ENCODE measurements at places on chromosomes 7 and 10.

DNA sequence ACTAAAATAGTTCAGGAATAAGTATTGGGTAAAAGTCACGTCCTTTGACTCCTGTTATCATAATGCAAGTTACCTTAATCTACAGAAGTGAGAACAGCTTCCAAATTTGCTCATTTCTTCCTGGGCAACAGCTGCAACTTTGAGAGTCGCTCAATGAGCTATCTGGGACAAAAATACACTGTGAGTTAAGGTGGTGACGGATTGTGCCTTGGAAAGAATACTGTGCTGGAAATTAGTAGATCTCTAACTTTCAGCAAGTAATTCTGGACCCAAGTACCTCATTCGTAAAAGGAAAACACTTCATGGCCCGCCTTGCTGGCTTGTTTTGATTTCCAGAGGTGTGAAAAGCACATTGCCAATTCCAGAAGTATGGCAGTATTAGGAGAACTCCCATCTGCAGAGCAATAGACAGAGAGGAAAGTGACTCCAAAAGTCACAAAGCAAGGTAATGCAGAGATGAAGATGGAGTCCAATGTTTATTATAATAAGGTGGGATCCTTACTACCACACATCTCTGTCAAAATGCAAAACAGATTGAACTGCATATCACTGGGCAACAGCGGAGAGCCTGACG lies 626.0 kb downstream of the SORCS3 start:
- DNase-seq = no peak

- no peak for DNase-seq
Observed at GRCh38 chr10:43953672-43954071, 305.0 kb upstream of the ZNF32 start.

DNA sequence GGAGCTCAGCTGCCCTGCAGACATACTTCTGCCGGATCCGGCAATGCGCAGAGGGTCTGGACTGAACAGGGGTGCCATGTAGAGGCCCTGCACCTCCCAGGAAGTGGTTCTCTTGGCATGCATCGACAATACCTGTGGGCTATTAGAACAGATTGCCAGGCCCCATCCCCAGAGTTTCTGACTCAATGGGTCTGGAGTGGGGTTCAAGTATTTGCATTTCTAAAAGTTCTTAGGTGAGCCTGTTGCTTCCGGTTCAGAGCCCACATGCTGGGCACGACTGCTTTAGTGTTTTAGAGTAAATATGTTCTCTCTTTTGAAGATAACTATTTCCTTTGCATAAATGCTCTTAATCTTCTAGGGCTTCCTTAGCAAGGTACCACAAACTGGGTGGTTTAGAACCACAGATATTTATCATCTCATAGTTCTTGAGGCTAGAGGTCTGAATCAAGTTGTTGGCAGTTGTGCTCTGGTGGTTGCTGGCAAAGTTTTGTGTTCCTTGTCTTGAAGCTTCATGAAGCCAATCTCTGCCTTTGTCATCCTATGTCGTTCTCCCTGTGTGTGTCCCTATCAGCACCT lies 435.5 kb downstream of the TCERG1L start:
- DNase-seq = no peak

DNA sequence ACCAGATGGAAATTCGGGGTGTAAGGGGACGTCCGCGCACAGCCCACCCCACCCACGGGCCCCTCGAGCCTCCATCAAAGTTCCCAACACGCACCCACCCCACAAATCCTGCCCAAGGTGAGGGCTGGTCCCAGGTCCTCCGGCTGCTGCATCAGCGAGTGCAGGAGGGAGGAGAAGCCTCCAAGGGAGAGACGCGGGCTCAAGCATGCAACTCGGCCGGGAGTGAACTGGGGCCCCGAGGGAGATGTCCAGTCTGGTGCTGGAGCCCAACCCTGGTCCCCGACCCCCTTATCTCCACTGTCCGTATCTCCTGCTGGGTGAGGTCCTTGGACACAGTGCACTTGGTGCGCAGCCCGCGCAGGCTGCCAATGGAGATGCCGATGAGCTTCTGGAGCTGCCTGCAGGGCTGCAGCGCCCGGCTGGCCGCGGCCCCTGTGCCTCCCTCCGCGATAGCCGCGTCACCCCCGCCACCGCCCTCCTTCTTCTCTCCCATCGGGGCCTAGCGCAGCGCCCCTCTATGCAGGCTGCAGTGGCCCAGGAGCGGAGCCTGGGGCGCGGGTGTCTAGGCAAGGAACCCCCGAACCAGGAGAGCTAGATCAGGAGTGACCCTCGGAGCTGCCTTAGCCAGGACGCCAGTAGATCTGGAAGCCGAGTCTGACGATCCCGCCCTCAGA lies 489.2 kb downstream of the ZNF33B start:
- DNase-seq = no peak

- no peak for DNase-seq
Observed at GRCh38 chr7:87875151-87876039, 765 bp downstream of the SLC25A40 start.

DNA sequence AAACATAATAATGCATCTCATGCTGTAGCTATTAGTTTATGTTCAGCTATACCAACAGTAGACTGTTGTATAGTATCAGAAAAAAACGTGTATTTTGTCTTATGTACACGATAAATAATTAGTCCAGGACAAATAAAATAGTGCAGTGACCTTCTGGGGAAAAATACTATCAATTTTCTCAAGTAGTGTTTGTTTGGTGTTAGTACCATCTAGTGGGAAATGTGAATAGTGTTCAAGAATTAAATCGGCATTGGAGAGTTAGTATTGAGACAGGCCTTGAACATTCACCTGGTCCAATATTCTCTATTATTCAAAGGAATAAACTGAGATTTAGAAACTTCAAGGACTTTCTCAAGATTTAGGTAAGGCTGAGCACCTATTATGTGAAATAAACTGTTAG lies 21.7 kb upstream of the OR2A5 start:
- no peak for DNase-seq

GRCh38 chr7:148802101-148802493 lies 82.0 kb downstream of the EZH2 start:
- DNase-seq = no peak

GRCh38 chr7:112986256-112987031 lies 100.2 kb downstream of the GPR85 start:
- no peak for DNase-seq

DNA sequence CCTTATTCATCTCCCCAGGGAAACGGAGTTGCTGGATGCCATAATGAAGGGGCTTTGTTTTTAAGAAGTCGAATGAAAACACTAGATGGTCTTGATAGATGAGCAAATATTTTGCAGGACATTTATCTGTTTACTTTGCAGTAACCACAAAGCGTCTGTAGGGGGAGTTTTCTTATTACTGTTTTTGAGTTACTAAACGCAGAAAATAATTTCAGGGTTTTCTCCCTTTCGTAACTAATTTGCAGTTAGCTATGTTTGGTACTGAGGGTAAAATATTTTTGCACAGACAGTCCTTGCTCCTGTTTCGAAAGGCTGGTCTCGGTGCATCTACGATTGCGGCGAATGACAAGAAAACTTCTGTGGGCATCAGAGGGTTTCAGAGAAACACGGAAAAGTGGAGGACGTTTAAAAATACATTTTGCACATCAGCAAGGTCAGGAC lies 505.6 kb upstream of the MKI67 start:
- no peak for DNase-seq

DNA sequence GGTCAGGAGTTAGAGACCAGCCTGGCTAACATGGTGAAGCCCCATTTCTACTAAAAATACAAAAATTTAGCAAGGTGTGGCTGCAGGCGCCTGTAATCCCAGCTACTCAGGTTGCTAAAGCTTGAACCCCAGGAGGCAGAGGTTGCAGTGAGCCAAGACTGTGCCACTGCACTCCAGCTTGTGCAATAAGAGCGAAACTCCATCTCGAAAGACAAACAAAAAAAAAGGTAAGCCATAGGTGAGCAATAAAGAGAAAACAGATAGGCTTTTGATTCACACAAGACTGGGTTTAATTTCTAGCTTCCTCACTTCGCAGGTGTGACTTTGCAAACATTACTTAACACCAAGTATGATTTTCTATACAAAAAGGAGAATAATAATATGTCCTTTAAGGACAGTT lies 72.3 kb upstream of the ACBD5 start:
- no peak for DNase-seq

DNA sequence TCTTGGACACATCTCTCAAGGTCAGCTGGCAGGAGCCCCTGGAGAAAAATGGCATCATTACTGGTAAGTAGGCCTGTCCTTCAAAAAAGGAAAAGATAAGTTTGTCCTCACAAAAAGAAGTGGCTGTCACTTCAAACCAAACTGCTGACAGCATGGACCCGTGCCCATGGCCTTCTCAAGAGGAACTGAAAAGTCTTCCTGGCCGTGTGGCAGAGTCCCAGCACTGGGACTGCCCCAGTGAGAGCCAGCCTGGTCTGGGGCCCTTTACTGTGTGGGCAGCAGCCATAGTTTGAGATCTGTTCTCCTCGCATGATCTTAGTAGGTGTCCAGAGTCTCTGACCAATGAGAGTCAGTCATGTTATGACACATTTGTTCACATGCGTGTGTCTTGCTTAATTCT lies 614.2 kb upstream of the FOXK1 start:
- no peak for DNase-seq

GRCh38 chr7:140674899-140675701 lies 2.4 kb downstream of the ADCK2 start:
- no peak for DNase-seq

GRCh38 chr7:42736931-42737330 lies 174.9 kb downstream of the C7orf25 start:
- DNase-seq = no peak

GRCh38 chr10:121064491-121064890 lies 213.3 kb downstream of the WDR11 start:
- no peak for DNase-seq

DNA sequence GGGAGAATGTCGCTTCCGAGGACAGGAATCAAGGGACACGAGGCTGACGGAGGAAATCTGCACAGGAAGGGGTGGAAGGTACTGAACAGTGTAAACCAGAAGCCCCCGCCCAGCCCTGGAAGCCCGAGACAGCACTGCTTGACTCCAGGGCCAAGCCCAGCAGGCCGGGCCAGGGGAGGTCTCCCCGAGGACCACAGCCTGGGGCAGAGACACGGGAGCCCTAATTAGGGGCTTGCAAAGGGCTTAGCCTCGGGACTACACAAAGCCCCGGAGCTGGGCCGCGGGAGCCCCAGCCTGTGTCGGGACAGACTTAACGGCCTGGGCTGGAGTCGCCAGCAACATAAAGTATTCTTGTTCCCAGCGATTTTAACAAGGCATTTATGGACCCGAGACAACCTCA lies 50.8 kb downstream of the OAT start:
- no peak for DNase-seq

- DNase-seq = no peak
Observed at GRCh38 chr7:144842377-144842851, 6.6 kb upstream of the TPK1 start.

DNA sequence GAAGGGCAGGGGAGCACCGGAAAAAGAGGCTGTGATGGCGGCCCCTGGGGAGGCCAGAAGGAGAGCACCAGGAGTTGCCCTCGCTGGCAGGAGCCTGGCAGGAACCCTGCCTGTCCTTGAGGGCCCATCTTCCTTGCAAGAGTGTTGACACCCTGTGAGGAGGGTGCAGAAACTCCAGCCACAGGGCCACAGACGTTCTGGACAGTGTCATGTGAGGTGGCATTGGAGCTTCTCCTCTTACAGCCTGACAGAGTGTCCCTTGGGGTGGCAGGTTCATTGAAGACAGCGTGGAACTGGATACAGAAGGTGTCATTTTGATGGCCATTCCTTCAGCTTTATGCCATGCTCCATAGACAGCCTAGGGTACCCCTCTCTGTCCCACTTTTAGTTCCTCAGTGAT lies 54.2 kb downstream of the RBM20 start:
- no peak for DNase-seq

- DNase-seq = no peak
Observed at GRCh38 chr10:5136468-5137087, 42.4 kb downstream of the AKR1C3 start.

- no peak for DNase-seq
Observed at GRCh38 chr10:120342115-120342714, 114.8 kb upstream of the PLPP4 start.

DNA sequence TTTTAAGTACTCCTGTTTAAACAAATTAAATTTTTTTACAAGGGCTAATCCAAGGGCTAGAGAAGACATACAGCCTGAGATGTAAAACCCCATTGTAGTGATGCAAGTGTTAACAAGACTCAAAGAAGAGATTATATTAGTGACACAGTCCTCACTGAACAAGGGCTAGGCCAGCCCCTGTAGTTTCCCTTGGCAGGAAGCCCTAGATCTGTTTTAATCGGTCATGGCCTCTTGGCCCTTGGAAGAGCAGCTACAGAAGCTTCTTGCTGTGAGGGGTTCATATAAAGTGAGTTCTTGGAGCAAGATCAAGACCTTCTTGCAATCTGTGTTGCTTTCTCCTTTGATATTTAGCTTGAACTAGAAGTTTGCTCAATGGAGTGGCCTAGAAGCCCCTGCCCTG lies 1339.4 kb downstream of the XPNPEP1 start:
- no peak for DNase-seq

DNA sequence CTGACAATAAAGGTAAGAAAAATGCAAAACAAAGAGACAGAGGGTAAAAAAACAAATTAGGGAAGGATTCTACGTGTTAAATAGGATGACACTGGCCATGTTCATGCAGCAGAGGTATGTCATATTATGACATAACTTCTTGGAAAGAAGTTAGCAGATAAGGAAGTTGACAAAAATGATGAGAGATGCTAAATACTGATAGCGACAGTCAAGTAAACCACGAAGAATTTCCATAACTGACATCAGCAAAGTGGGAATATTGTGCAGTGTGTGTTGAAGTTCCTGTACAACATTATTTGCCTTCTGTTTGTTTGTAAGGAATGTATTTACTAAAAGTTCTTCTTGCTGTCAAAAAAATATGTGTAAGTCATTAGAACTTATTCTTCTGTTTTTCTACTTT lies 29.5 kb downstream of the MDH2 start:
- no peak for DNase-seq

GRCh38 chr7:97732565-97733275 lies 834 bp downstream of the TAC1 start:
- no peak for DNase-seq

- DNase-seq = no peak
Observed at GRCh38 chr10:62083412-62084267, 182.1 kb downstream of the ARID5B start.

DNA sequence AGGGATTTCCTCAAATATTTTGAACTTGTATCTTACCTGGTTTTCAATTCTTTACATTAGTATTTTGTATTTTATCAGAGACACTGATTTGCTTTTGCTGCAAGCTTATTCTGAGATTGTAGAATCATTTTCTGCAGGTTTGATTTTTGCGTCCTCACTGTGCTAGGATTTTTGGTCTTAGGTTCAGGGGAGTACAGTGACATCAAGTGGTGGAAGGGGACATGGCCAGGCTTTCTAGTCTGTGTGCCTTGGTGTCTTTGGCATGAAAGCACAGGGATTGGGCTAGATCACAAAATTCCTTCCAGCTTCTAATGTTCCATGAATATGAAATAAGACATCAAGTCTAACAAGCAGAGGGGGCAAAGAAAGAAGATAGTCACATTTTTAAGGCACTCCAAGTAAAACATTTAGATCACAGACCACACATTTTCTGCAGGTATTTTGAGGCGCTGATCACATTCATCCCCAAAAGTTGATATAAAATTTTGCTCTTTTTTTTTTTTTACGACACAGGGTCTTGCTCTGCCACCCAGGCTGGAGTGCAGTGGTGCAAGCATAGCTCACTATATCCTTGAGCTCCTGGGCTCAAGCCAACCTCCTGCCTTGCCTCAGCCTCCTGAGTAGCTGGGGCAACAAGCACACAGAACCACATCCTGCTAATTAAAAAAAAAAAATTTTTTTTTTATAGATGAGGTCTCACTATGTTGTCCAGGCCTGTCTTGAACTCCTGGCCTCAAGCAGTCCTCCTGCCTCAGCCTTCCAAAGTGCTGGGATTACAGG lies 124.4 kb downstream of the PON1 start:
- no peak for DNase-seq

All from stimulated activated CD8-positive, alpha-beta memory T cell treated with anti-CD3 and anti-CD28 coated beads, Interleukin-4, amount 100 ng/mL, for 4 hours (primary cell).